CD4-positive, alpha-beta T cell treated with Interleukin-4 for 1 hour (primary cell): ENCODE measurements at places on chromosomes 16 and 17.

DNA sequence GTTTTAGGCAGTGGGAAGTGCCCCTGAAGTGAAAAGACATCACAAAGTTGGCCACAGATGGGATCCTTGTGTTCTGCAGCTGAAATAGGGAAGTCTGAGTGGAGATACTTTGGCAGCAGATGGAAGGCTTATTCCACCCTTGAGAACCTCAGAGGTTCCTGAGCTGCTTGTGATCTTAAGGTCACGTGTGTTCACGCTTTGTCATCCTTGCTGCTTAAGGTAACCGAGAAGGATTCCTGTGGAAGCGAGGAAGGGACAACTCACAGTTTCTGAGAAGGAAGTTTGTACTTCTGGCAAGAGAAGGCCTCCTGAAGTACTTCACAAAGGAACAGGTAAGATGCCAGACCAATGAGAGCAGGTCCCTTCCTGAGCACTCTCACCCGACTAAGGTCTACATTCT, 12.2 kb downstream of the ADAP2 start:
- no peak for DNase-seq

- no peak for DNase-seq
Measured at GRCh38 chr17:49995055-49995738, at the start of gene DLX3. Gene DLX3, minus strand, starts transcription at chr17:49995224. Its CDS starts 226 bp downstream, at chr17:49994998.

DNA sequence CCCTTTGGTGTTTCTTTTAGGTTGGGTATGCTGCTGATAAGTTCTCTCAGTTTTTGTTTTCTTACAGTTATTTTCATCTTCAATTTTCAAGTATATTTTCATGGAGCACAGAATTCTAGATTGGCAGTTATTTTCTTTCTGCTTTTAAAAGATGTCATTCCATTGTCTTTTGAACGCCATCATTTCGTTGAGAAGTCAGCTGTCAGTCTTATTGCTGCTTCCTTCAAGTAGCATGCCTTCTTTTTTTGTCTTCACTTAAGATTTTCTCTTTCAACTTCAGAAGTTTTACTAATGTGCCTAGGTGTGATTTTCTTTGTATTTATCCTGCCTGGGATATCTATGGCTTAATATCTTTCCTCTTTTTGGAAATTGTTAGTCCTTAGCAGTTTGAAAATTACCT, 262.2 kb upstream of the PMFBP1 start:
- DNase-seq = no peak

GRCh38 chr17:6455321-6455705, 11.1 kb downstream of the PIMREG start:
- peak; percentile 63 for DNase-seq

GRCh38 chr16:30570636-30571444, 674 bp downstream of the ZNF688 start:
- DNase-seq = no peak

DNA sequence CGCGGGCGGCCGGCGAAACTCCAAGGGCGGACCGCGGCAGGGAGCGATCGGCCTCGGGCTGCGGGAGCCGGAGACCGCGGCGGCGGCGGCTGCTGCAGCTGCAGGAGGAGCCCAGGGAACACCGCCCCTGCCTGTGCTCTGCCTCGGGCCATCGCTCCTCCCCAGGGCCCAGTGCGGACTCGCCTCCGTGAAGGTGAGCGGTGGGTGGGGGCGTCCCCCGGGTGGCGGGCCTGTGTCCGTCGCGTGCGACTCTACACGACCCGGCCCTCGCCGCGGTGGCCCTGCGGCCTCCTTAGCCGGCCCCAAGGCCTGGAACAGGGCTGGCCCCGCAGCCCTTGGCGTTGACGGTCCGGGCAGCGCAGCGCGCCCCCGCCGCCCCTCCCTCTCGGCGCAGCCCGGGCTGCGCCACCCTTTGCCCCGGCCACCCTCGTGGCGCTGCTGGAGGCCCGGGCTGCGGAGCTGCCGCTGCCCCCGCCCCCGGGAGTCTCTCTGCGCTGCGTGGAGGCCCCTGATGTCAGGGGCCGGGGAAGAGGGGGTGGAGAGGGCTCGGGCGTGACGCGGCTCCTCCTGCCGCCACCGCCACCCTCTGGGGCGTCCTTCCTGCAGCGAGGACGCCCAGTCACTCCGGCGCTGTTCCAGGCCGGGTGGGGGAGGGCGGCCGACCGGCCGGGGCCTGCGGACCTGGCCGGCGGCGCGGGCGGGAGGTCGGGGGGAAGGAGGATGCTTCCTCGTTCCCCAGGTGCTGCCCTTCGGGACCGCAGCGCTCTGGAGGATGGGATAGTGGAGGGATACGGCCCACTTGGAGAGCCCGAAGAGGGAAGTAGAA, 485 bp downstream of the DYNLL2 start:
- DNase-seq = peak; percentile 71

DNA sequence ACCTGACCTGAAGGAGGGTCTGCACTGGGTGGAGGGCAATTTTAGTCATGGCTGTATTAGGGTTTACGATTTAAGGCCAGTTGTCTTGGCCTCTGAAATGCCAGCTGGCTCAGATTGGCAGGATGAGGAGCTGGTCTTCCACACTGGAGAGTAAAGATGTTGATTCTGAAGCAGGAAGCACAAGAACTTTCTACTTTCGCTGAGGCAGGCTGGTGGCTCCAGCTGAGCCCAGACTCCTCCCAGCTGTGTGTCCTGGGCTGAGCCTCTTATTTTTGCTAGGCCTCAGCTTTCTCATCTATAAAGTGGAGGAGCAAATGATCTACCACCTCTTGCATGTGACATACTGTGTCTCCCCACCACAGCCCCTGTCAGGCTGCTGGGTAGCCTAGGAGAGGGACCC, 74.4 kb downstream of the MRM1 start:
- DNase-seq = no peak

DNA sequence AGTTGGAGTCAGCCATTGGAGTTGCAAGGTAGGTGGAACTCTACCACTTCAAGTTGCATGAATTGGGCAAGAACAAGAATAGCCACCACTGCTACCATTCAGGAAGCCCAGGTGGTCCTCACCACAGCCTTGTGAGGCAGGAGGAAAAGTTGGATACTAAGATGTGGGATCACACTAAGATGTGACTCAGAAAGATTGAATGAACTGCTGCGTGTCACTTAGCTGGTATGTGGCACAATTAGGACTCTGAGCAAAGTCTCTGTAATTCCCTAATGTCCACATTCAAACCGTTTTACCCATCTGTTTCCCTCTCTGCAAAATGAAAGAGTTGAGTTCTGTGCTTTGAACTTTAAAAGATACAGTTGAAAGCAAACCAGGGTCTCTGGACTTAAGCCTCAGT, 44.7 kb upstream of the HS3ST3A1 start:
- no peak for DNase-seq

DNA sequence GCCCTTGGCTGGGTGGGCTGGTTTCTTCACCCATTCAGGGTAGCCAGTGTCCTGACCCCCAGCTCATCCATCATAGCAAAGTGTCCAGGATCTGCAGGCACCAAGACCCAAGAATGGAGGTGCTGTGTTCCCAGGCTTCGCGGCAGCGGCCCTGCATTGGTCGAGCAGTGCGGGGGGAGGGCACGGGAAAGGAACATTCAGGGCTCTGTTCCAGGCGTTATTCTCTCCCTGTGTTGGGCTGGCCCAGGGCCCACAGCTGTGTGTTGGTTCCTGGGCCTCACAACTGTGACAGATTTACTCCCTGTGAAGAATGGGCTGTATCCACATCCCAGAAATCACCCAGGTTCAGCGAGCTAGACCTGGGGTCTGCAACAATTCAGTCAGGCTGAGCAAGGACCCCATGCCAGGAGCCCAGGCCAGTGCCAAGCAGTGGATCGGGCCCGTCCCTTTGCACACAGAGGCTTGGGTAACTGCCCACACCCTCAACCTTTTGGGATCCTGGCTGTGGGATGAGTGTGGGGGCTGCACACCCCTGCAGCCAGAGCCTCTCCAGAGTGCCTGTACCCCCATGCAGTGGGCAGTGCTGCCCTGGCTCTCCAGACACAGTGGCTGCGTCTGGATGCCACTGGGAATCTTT, 10.0 kb downstream of the GPT2 start:
- DNase-seq = no peak

DNA sequence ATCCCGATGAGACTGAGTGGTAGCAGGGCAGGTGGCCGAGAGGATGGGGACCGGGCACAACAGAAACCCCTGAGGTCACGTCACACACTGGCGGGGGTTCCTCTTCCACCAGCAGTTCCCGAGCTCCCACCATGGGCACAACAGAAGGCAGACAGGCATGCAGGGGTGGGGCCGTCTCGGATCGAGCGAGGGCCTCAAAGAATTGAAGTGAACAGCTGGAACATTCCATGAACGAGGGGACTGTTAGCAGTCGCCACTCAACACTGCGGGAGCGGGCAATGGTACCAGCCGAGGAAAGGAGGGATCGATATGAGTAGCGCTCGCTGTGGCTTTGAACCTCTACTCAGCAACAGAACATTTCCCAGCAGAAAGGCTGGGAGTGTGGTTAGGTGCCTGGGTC, 5.3 kb downstream of the CEP131 start:
- DNase-seq = no peak

GRCh38 chr16:65312071-65312470, 190.2 kb upstream of the CDH11 start:
- no peak for DNase-seq

DNA sequence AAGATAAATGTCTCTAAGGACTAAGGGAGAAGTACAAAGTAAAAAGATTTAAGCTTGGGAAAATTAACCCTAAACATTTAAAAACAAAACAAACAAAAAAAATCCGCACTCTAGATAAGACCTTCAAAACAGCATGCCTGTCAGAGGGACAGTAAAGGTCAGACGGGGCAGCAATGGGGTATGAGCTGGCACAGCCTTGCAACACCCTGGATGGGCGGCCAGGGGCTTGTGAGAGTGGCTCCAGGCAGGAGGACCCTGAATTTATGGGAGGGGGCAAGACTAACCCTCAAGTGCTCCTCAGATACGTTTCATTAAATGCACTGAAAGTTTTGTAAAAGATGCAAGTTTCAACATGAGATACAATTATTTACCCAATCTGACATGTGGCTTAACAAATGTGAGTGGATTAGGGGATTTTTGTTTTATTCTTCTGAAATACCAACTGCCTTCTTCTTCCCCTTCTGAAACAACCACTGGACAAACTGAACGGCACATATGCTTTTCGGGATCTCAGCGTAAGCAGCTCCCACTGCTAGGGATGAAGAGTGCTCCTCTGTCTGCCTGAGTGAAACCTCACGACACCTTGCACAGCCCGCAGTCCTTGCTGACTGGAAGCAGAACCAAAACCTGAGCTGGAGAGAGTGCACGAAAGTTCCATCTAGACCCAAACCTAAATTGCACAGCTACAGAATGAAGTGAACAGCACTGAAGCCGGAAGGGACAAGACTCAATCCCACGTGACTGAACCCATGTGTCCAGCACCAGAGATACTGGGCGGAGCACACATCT, 128.4 kb downstream of the ANKRD11 start:
- no peak for DNase-seq

DNA sequence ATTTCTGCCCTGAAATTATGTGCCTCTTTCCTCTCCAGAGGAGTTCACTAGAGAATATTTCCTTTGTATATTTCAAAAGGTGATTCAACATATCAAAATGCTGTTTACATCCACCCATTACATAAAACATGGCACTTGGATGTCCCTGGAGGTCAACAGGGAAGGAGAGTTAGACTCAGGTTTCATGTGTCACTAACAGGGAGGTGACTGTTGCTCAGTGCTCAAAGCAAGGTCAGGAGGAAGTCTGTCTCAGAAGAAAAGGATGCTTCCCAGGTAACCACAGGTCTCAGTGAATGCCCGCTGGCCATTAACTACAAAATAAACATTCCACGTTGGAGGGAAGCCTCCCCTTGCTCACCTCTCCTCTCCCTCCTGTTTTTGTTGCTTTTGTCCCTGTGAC, 198.6 kb downstream of the AXIN2 start:
- no peak for DNase-seq

DNA sequence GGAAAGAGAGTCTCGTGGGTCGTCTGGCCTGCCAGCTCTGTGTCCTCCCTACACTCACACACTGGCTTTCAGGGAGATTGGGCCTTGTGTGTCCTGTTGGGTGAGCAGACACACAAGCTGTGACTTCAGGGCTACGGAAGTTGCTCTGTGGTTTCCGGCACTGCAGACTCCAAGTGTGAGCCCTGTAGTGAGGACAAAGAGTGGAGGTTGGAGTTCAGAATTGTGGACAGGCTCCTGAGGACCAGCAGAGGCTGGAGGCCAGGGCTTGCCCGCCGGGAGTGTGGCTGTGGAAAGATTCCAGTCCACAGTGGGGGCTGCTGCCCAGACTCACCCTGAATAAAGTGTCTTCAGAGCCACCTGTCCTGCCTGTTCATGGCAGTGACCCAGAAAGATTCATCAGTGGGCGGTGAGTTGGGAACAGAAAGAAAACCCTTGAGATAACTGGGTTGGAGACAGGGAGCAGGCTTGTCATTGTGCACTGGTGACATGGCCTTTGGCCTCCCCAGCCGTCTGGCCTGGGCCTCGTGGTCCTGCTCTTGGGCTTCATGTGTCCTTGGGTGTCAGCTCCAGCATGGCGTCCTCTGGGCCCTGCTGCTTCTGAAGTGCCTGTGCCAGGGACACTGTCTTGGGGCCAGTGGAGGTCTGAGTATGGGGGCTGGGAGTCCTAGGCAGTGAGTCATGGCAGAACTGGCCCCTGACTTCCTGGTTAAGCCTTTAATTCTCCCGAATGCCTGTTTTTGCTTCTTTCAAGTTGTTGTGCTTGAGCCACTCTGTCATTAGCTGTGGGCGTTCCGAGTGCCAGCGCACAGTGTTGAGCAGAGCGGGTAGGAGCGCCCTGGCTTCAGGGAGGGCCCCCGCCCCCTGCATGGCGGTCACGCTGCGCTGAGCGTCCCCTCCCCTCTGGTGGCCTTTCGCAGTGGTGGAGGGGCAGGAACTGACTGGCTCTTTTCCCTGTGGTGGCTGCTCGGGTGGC, 19.9 kb upstream of the ZNF750 start:
- peak; percentile 67 for DNase-seq

GRCh38 chr17:74272731-74273201, 1.3 kb upstream of the DNAI2 start:
- DNase-seq = no peak

DNA sequence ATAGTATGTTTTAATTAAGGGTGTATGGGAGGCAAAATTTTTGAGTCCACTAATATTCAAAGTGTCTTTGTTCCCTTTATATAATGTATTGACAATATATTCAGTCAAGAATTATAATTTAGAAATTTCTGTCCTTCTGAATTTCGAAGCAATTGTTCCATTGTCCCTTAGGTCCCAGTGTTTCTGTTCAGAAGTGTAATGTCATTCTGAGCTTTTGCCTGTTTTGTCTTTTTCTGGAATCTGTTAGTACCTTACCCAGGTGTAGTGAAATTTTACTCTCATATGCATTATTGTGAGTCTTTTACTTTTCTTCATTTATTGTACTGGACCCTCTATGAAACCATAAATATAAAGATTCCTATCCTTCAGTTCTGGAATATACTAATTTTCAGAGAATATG, 505.7 kb upstream of the KIF2B start:
- DNase-seq = no peak

GRCh38 chr17:7463372-7463846, 16.0 kb downstream of the ZBTB4 start:
- no peak for DNase-seq
